Activated CD8-positive, alpha-beta memory T cell treated with anti-CD3 and anti-CD28 coated beads for 1 hour (primary cell): ENCODE measurements at places on chromosomes 12 and 14.

GRCh38 chr12:109284392-109284791 is 24.7 kb downstream of the FOXN4 start:
- DNase-seq: no peak

- no peak for DNase-seq
Observed at GRCh38 chr12:31702047-31702446, 26.8 kb downstream of the AMN1 start.

DNA sequence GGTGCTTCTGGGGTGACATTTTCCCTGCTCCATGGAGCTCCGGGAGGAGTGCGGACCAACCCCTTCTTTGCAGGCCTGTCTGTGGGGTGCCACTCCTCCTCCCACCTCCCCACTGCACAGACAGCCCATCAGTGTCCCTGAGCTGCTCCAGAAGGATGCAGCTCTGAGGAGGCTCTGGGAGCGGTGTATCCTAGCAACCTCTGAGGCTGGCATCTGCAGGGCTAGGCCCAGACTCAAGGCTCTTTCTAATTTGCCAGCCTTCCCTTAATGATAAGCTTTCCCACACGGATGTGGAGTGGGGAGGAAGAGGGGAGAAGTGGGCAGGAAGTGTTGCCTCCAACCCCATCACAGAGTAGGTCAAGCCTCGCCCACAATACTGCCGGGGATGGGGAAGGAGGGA is 59.7 kb downstream of the CALM1 start:
- no peak for DNase-seq

- no peak for DNase-seq
Observed at GRCh38 chr12:43812926-43813325, 6.8 kb upstream of the TWF1 start.

DNA sequence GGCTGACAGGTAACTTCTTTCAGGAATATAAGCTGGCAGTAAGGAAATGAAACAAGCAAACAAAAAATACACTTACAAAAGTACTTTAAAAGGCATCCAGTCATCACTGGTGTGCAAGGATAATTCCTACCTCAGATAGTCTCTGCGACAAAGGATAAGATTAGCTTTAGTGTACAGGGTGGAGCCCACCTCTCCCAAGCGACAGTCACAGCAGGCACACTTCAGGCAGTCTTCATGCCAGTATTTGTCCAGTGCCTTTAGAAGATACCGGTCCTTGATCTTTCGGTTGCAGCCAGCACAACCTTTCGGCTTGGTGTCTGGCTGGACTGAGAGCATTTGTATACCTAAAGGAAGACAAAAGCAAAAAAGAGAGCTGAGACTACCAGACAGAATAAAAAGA is 5.4 kb downstream of the LMO3 start:
- DNase-seq: no peak

GRCh38 chr12:58765076-58765475 is 155.2 kb downstream of the LRIG3 start:
- DNase-seq: no peak

DNA sequence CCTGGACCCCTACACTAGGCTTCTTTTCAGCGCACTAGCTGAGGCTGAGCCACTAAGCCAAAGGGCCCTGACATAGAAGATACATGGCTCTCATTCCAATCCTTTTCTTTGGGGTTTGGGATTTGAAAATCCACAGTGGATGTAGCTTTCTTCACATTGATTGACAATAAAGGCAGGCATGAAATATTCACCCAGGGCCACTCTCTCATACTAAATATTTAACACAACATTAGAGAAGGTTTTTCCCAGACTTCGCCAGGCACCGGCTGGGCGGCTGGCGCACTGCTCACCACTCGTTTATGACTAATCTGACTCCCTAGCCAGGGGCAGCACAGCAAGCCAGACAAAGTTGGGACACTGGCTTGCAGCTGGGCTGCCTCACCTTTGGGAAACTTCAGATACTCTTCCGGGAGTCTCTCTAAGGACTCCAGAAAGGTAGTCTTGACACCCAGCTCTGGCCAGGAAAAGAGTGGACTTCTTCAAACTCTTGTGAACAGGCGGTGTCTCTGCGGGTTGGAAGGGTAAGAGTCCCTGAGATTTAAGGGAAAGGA is 699 bp upstream of the HOXC11 start:
- DNase-seq: no peak

DNA sequence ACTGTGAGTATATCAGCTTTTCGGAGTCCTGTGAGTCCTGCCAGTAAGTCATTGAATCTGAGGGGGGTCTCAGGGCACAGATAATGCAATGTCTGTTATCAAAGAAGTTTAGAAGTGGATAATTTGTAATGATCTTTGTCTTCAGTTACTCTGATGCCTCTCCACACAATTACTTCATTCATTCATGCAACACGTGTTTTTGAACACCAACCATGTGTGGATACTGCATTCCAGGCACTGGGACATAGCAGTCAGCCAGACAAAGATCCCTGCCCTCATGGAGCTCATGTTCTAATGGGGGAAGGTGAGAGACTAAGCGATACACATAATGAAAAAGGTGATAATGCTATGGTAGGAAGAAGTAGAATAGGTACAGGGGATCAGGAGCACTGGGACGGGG is 60.8 kb upstream of the SCN8A start:
- DNase-seq: no peak

- DNase-seq: no peak
Observed at GRCh38 chr14:55600784-55601561, 21.0 kb downstream of the KTN1 start.

- DNase-seq: no peak
Observed at GRCh38 chr12:4813741-4814140, 93.5 kb downstream of the GALNT8 start.

DNA sequence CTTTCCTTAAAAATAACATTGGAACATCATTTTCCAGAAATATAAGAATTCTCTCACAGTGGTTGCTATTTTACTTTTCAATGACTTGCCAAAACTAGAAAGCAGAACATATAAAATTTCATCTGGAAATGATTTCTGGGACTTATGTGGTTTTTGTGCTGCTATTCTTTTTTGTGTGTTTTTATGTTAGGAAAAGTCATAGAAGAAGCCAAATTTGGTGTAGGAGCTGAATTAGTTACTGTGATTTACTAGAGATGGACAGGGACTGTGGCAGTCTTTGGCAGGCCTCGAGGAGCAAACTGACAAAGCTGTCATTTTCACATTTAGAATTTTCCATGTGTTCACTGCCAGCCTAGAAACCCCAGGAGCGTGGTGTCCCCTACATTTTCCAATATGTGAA is 38.3 kb upstream of the LDHB start:
- DNase-seq: no peak

DNA sequence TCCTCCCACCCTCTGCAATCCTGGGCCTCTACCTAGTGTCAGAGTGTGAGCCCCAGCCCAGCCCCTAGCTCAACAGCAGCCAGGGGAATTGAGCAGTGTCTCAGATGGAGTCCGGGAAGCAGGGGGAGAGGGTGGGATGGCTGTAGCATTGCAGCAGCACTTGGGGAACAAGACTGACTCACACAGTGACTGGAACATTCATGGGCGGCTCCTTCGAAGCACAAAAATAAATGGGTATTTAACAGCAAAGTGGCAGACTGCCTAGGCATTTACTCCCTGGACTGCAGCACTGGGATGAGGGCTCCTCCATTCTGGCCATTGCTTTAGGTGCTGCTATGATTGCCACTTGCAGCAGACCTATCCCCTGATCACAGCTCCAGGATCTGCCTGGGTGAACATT is 46.0 kb upstream of the STK38L start:
- no peak for DNase-seq

GRCh38 chr14:105461903-105462302 is 12.7 kb upstream of the CRIP2 start:
- DNase-seq: no peak

DNA sequence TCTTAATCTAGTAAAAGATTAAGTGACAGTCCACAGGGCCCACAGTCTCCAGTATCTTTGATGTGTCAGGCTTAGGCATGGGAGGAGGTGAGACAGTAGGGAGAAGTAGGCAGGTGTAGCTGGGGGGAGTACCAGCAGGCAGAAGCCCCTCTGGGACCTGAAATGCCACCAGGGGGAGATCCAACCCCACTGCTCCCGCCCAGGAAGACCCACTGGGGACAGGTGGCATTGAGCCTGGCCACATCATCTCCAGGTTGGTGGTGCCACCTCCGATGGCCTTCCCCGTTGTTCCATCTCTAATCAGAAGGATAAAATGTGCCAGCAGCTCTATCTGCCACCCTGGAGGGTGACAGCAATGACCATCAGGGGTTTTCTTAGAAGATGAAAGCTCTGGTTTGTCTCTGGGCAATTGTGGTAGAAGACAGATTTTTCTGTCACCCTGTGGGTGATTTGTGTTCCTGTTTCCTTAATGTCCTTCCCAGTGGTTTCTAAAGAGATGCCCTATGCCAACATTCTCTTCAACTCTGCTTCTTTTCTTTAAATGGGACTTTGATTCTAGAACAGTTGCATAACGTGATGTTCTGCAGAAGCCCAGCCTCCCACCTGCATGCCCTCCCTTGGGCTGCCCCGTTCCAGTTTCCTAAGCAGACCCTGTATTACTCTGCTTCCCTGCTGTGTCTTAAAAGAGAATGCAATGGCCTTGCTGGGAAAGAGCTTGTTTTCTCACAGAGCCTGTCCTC is 12.3 kb upstream of the SERPINA12 start:
- DNase-seq: no peak

- DNase-seq: no peak
Observed at GRCh38 chr12:90619943-90620342, 335.0 kb downstream of the CCER1 start.

DNA sequence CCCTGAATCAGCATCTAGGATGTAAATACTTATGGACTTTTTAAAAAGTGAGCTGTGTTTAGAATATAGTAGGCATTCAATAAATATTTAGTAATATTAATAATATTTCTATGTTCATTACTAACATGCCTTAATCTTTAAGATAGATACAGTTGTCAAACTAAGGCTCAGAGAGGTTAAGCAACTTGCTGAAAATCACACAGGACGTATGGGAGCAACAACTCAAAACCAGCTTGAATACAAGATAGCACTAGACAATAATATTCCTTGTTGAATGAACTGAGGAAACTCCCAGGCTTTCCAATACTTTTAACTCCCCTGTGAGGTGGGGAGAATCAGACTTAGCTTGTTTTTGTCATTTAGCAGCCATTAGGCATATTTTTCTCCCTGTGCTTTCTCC is 45.3 kb downstream of the LLPH start:
- DNase-seq: no peak

DNA sequence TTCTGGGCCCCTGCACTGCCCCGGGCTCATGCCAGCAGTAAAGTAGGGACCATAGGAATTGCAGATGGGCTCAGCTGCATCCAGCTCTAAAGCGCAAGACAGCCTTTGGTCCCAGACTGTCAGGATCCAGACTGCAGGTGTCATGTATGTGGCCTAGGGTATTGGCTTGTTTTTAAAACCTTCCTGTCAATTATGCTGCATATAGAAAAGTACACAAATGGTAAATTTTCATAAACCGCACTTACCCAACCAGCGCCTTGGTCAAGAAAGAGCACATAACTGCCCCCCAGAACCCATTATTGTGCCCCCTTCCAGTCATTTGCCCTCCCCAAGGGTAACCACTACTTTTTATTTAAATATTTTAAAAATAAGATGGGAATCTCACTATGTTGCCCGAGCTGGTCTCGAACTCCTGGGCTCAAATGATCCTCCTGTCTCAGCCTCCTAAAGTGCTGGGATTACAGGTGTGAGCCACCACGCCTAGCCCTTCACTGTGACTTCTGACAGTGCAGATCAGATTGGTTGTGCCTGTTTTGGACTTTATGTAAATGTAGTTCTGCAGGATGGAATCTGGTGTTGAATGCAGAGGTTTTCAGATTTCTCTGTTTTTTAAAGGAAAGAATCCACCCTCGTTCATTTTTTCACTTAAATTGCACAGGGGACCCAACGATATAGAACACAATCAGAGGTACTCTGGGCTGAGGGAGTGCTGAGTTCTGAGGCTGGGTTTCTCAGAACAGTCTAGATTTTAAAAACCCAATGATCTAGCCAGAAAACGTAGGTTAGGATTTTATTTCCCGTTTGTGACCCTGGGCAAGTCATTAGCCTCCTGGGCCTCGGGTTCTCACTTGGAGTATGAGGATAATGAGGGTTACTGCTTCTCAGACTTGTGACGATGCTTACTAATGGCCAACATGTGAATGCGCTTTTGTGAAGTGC is 6.7 kb downstream of the NR4A1 start:
- DNase-seq: no peak
